T-helper 2 cell (primary cell): ENCODE measurements at places on chromosomes 3 and 15.

GRCh38 chr15:40762919-40763800, 708 bp upstream of the GCHFR start:
- peak; percentile 23 for DNase-seq

DNA sequence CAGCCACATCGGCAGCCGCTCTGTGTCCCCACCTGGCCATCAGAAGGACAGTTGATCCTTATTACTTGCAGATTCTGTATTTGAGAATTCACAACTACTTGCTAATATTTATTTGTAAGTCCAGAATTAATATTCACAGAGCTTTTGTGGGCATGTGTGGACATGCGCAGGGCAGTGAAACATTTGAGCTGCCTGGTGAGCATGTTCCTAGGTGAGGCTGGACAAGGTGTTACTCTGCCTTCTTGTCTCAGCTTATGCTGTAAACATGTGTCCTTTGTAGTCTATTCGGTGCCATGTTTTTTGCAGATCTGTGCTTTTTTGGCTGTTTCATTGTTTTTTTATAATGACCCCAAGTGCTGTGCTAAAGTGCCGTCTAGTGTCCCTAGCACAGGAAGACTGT, 15.6 kb downstream of the FAH start:
- no peak for DNase-seq

GRCh38 chr15:65642594-65642993, 20.9 kb downstream of the SLC24A1 start:
- DNase-seq = no peak

DNA sequence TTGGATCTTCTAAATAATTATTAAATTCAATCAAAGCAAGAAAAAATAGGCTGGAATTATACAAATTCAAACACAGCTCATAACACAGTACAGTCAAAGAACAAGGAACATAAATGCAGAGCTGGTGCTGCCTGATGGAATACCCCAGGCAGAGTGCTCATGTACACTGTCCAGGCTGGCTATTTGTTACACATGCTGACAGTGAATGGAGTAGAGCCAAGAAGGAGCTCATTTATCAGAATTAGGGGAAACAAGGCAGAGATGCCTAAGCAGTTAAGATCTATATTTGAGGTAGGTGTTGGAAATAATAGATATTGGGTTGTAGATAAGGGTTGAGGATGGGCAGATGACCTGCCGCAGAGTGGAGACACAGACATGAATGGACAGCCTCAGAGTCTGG, 788.2 kb upstream of the ARPP21 start:
- no peak for DNase-seq

DNA sequence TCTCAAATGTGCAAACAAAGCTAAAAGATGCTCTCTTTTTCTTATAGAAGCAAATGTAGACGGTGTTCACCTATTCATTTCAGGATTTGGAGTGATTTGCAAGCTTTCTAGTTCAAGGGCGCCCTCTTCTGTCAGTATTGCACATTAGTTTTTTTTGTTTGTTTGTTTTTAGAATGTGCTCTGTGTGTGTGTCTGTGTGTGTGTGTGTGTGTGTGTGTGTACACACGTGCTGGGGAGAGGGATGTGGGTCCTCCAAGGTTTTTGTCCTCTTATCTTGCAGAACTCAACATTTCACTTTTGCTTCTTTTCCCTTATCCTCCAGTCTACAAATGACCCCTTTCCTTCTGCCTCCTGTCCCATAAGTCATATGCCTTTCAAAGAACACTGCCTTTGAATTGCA, 23.5 kb downstream of the DNAH1 start:
- peak; percentile 21 for DNase-seq

DNA sequence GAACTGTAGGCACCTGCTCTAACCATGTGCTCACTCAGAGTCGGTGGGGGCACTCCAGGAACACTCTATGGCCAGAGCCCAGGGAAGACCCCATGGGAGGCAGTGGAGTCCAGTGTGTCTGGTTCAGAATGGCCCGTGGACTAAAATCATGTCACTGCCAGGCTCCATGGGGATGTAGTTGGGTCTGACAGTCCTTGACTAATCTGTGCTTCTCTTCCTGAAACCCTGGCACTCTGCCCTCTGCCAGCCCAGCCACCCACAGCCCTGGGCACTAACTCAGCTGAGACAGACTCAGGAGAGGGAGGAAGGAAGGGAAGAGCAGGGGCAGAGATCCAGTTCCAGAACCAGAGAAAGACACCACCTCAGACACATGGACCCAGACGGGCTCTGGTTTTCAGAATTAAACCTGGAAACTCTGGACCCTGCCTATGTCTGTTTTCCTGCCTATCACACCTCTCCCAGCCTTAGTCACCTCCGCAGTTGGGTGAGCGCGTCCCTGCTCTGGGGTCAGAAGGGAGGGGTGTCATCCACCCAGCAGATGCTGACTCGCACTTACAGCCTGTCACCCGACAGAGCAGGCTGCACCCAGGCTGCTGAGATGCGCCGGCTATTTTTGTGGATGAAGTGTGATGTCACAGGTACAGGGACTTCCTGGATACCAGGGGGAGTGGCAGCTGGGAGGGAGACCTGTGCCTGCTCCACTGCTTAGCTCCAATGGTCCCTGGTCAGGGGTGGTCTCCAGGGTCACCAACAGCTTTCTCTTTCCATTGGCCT, 56.8 kb upstream of the INSYN1 start:
- DNase-seq = no peak

DNA sequence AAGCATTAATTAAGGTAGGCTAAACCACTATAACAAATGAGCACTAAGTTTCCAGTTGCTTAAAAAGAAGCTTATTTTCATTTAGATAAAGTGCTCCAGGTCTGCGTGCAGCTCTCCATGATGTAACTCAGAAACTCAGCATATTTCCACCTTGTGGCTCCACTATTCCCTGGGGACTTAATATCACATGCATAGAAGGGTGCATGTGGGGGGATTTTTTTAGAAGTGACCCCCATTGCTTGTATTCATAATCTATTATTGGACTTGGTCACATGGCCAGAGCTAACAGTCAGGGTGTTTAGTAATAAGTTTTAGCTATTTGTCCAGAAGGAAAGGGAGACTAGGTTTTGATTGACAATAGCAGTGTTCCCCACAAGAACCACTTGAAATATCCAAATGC, 86.8 kb downstream of the TMCO5A start:
- DNase-seq = no peak

DNA sequence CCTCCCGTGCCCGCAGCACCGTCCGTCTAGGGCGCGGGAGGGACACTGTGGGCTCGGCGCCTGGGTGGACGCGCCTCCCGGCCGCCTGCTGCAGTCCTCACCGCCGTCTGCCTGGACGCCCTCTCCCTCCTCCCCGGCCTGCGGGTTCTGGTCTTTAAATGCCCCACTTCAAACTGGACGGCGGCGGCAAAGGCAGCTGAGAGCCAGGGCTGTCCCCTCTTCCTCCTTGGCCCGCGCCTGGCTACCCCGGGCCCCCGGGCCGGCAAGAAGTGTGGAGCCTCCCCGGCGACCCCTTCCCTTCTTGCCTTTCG, 426 bp downstream of the CBLB start:
- peak; percentile 11 for DNase-seq

GRCh38 chr3:184338511-184338945, 1.1 kb downstream of the FAM131A start:
- no peak for DNase-seq

GRCh38 chr3:110711851-110712516, 359.6 kb upstream of the NECTIN3 start:
- no peak for DNase-seq

DNA sequence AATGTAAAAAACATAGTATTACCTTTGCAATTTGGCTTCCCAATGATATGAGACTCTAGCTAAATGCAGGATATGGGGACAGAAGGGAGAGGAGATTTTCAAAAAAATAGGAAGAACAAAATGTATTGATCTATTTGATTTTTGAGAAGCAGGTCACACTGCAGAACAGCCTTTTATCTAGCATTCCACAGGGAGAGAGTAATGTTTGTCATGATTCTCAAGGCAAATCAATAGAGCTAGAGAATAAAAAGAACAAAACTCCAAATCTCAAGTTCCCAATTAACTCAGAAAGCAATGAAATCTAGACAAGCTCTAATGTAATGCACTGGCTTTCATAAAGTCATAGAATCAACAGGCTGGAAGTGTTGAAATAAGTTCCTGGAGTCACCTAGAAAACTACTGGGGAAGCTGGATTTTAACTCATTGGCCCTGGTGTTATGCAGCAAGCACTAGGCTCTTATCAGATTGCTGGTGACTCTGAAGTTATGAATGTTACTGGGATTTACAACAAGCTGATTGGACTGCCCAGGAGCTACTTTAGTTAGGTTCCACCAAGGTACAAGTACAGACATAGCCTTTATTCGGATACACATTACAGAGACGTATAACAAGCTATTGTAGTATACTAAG, 442.8 kb downstream of the FGF12 start:
- DNase-seq = no peak

DNA sequence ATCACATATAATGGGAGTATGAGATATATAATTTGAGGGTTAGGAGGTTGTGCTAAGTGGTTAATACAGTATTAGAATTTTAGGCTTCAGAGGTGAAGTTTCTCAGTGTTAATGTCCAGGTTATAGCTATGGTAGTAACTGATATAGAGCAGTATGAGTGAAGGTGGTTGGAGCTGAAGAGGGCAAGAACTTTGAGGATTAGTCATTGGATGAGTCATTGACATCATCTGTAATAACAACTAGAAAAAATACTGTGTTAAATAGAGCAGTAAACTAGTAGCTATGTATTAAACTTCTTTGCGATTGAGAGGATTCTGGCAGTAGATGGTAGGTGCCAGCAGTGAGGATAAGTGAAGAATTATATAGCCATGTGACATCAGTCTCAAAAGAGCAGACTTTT, 47.5 kb upstream of the EIF3J start:
- no peak for DNase-seq

- no peak for DNase-seq
Measured at GRCh38 chr3:76410762-76411281, 625.5 kb upstream of the ZNF717 start.

DNA sequence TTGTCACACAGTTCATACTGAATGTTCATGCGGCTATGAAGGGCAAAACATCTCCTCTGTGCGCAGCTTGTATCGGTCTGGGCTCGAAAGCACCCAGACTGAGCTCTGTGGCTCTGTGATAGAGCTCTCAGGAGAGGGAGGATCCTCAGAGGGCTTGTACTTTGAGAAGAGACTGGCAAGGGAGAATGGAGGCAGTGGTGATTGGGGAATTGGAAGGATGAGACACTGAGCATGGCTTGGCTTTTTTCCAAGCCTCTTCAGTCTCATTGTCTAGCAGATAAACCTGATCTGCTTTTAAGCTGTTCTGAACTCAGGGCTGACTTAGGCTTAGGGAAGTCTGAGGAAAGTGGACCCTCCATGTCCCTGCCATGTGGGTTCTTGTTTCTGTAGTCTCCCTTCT, 43.0 kb downstream of the RAD54L2 start:
- no peak for DNase-seq

GRCh38 chr15:86837294-86838061, 757.8 kb downstream of the AGBL1 start:
- DNase-seq = no peak

DNA sequence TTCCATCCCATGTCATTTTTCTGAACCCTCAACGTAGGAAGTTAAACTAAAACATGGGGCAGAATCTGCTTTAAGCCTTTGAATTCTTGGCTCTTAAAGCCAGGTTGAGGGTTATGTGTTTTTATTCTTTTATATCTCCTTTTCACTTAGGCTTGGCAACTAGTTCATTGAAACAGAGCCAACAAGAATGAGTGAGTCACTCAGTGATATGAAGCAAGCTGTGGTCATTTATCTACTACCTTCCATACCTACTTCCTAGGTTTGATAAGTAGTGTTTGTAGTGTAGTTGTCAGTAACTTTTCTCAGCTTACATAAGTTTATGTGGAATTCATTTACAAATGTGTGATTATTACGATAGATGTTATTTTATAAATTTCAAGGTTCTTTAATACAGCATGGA, 67.4 kb downstream of the SNRPN start:
- DNase-seq = no peak

DNA sequence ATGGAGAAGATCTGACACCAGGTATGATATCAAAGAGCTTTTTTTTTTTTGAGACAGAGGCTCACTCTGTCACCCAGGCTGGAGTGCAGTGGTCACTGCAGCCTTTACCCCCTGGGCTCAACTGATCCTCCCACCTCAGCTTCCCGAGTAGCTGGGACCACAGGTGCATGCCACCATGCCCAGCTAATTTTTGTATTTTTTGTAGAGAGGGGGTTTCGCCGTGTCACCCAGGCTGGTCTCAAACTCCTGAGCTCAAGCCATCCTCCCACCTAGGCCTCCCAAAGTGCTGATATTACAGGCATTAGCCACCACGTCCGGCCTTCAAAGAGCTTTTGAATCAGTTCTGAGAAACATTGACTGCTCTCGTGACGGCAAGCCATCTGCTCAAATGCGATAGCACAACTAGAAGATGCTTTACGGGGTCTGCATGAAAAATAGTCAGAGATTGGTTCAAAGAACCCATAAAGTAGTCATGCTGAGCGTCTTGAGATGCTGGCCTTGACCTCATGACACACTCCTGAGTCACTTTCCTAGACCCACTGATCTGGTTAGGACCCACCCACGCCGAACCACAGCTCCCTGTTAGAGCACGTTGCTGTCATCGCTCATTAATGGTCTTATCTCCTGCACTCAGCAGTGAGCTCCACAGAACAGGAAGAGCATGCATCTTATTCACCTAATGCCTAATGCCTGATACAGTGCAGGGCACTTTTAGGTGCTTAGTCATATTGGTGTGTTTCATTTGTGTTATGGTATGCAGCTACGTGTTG, 57.0 kb upstream of the NR2F2 start:
- no peak for DNase-seq
